ENCODE measurements at places on chromosomes 2 and 18.

DNA sequence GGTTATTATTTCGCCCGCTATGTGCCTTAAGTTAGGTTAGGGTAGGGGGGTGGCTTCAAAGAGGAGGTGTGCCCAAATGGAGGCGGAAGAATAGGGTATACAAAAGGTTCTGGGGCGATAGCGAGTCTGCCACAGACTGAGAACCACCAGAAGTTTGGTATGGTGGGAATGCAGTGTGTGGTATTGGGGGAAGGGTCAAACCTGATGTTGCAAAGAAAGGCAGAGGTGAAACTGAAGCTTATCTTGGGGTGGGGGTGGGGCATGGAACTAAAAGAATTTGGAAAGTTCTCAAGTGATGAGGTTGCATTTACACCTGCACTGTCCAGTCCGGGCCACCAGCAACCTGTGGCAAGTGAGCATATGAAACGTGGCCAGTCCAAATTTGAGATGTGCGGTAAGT is 11.8 kb upstream of the CCBE1 start:
- DNase-seq = no peak

DNA sequence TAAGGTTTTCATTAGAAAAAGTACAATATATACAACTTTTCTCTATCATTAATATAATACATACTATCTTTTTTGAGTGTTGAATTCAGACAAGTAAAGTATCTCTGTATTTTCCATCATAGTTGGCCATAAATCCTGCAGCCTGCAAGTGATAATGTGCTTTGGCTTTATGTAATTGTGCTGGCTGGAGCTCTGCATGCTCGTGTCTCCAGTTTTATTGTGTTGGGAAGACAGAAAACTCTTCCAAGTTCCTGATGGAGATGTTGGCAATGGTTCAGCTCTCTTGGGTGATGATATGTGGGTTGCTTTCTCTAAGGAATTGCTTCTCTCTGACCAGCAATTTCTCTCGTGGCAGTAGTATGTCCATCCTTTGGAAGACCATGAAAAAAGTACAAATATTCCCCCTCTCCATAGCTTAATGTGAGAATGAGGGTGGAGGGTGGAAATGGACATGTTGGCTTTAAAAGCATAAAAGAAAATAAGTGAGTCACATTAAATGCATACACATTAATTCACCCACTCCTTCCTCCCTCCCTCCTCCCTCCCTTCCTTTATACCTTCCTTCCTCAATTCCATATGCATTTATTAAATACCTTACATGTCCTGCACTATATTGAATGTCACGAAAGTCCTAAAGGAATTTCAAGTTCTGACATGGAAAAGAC is 344.2 kb downstream of the MTX2 start:
- DNase-seq = no peak

GRCh38 chr2:238061315-238062202 is 758 bp downstream of the SCLY start:
- no peak for DNase-seq

- DNase-seq = no peak
These were observed 22.8 kb upstream of the ME2 start for GRCh38 chr18:50855976-50856757.

GRCh38 chr2:16485251-16485650 is 180.4 kb downstream of the CYRIA start:
- no peak for DNase-seq

GRCh38 chr2:33024758-33025157 is 78.0 kb downstream of the LTBP1 start:
- no peak for DNase-seq

- no peak for DNase-seq
These were observed 218.1 kb upstream of the MGAT5 start for GRCh38 chr2:134035605-134036370.

DNA sequence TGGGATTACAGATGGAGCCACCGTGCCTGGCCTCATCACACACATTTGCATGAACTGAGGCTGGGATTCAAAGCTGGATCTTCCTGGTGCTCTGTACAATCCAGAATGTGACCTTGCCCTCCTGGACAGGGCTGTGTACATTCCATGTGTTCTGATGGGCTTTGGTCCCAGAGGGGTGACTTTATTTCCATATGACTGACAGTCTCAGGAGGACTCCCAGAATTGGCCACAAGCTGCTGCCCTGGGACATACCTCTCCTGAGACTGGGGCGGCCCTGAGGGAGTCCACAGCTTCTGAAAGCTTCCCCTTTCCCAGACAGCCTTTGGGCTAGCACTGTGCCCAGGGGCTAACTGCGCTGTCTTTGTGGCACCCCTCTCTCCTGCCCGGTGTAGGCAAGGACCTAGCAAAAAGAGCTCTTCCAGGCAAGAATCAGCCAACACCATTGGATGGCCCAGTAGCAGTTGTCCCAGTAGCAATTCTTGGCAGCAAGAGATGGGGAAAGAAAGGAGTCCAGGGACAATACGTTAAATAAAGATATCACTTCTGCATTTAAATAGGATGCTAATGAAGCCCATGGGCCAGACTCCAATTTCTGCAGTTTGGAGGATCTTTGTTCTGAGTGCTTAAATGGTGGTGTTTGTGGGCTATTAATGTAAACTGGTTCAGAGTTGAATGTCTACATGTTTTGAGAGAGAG is 26.4 kb upstream of the ZNF532 start:
- no peak for DNase-seq

DNA sequence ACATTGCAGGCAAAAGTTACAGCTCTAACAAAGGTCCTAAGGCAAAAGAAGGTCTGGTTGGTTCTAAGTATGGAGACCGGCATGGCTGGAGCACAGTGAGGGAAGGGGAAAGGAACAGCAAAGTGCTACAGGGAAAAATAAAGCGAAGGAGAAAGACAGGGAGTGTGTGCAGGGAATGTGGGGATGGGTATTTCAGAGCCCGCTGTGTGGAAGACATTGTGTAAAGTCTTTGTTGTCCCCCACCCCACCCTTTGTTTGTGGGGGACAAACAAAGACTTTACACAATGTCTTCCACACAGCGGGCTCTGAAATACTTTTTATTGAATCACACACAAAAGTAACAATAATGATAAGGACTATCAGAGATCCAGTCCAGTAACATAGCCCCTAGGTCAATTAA is 28.9 kb upstream of the C2orf15 start:
- no peak for DNase-seq

DNA sequence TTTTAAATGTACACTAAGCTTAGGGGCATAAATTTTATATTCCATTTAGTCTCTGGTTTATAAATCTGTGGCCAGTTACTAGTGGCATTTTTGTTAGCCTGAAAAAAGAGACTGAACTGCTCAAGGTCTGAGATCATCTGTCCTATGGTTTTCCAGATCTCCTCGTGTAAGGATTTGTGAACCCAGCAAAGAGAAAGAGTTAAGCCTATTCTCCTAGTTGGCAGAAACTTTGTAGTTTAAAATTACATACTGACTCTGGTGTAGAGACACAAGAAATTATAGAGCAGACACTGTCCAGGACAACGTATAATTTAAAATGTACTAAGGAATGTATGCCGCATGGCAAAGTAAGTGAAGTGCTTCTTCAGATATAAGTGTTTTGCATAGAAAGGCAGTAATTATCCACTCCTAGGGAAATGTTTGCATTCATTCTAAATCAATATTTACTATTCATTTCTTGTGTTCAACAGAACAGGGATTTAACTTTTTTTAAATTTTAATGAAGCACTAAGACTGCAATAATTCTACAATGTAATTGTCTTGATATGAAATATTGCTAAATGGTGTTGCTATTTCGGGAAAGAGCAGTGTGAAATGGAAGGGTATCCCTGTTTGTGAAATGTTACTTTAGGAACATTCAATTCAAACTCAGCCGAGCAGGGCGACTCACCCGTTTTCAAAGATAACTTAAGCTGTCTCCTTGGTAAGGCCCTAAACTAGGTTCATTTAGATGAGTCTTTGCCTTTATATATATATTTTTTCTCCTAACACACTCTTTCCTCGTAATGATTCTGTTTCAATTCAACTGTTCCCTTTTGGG is 508.4 kb upstream of the ZEB2 start:
- DNase-seq = no peak

DNA sequence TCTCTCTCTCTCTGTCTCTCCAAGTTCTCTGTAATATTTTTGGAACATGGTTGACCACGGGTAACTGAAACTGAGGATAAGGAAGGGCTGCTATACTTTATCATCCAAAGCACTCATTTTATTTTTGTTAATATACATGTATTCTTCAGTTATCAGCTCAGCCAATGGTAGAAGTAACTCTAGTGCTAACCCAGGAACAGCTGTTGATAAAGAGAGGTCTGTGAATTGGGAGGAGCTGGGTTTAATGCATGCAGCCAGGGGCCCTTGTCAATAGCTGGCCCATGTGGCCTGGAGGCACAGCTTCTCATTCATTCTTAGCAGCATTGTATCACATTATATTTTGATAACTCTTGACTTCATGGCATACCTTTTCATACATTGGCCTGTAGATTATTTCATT is 401.6 kb downstream of the EPHA4 start:
- no peak for DNase-seq

- DNase-seq = no peak
These were observed 183.8 kb upstream of the MSH6 start for GRCh38 chr2:47599171-47599570.

DNA sequence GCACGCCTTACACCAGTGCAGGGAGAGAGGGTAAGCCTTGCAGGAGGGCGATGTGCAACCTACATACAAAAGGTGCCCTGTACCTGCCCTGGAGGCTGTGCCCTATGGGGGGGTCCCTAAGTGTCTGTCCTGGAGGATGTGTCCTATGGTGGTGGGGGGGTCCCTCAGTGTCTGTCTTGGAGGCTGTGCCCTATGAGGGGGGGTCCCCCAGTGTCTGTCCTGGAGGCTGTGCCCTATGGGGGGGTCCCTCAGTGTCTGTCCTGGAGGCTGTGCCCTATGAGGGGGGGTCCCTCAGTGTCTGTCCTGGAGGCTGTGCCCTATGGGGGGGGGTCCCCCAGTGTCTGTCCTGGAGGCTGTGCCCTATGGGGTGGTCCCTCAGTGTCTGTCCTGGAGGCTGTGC is 216.6 kb downstream of the HDAC4 start:
- DNase-seq = no peak

- no peak for DNase-seq
These were observed 95.5 kb upstream of the CRACDL start for GRCh38 chr2:99031481-99031880.

GRCh38 chr2:55159037-55159651 is 72.9 kb downstream of the CLHC1 start:
- DNase-seq = no peak

GRCh38 chr2:36528274-36528673 is 69.7 kb downstream of the FEZ2 start:
- no peak for DNase-seq

GRCh38 chr18:60096428-60096827 is 196.6 kb downstream of the PMAIP1 start:
- DNase-seq = no peak

- no peak for DNase-seq
These were observed 3.9 kb downstream of the TAF1B start for GRCh38 chr2:9847140-9847539.

GRCh38 chr2:22890132-22890531 is 494.8 kb upstream of the KLHL29 start:
- DNase-seq = no peak

DNA sequence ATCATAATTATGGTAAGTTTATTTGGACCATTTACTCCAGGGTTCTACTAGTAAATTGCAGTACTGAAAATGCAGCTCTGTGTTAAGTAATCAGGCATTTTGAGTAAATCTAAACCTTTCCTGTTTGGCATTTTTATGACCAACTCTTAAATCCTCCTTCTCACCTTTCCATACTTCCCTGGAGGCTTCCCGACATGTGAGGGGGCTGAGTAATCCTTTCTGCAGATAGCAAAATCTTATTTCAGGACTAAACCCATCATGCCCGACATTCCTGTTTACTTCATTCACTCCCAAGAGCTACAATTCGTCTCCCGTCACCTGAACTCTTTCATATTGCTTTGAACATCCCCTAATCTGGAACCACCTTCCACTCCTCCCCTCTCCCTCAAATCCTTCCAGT is 296.6 kb downstream of the IKZF2 start:
- no peak for DNase-seq

GRCh38 chr18:49431165-49431962 is 29.1 kb downstream of the DYM start:
- no peak for DNase-seq

DNA sequence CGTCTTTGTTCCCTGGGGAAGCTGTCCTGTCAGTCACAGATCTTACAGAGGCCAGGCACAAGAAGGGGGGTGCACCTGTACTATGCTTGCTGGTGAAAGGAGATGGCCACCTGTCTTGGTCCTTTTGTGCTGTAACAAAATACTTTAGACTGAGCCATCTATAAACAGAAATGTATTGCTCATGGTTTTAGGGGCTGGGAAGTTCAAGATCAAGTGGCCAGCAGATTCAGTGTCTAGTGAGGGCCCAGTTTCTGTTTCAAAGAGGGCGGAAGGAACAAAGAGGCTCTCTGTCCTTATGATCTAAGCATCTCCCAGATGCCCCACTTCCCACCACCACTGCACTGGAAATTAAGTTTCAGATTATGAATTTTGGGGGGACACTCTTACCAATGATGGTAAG is 35.5 kb upstream of the RPL37A start:
- DNase-seq = no peak

DNA sequence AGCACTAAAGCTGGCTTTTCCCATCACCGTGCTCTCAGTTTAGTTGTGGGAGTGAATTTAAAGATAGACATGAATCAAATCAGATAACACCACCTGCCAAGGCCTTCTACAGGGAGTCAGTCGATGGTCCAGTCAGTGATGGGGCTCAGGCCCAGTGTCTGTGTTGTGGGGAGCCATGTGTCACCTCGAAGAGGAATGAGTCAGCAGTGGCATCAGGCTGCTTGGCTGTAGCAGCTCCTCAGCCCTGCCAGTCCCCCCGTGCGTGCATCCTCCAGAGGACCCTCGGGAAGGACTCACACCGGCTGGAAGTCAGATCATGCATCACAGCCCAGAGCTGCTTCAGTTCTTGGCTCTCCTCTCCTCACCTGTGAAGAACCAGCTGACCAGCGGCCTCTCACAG is 420.4 kb upstream of the RAB6C start:
- no peak for DNase-seq

GRCh38 chr18:62370366-62370765 is 45.3 kb downstream of the TNFRSF11A start:
- no peak for DNase-seq

GRCh38 chr2:24253303-24253919 is 78.6 kb downstream of the FAM228A start:
- DNase-seq = no peak

DNA sequence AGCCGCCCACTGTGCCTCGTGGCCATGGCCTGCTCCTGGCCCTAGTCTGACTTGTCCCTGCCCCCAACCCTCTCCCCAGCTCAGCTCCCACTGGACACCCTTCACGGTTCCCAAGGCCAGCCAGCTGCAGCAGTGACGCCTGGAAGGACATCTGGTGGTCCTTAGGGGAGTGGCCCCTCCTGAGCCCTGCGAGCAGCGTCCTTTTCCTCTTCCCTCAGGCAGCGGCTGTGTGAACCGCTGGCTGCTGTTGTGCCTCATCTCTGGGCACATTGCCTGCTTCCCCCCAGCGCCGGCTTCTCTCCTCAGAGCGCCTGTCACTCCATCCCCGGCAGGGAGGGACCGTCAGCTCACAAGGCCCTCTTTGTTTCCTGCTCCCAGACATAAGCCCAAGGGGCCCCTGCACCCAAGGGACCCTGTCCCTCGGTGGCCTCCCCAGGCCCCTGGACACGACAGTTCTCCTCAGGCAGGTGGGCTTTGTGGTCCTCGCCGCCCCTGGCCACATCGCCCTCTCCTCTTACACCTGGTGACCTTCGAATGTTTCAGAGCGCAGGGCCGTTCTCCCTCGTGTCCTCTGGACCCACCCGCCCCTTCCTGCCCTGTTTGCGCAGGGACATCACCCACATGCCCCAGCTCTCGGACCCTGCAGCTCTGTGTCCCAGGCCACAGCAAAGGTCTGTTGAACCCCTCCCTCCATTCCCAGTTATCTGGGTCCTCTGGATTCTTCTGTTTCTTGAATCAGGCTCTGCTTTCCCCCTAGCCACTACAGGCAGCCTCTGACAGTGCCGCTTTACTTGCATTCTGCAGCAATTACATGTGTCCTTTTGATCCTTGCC is 35.8 kb downstream of the ANO7 start:
- DNase-seq = no peak
